ENCODE measurements at places on chromosomes 4 and X.

DNA sequence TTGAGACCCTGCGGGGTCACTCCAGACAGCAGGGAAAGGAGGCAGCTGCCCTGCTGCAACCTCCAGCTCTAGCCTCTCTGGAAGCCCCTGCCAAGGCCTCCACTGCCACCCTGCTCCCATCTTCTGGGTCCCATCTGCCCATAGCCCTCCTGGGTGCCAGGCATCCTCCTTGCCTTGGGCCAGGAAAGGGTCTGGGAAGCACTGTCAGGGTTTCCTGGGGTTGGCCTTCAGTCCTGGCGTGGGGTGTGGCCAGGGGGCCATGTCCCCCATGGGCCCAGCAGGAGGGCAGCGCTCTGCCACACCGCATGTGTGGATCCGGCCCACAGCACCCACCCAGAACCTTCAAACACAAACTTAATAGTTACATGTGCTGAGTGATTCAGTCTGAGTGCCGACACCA lies 3.4 kb upstream of the CPLX1 start:
- DNase-seq: no peak

DNA sequence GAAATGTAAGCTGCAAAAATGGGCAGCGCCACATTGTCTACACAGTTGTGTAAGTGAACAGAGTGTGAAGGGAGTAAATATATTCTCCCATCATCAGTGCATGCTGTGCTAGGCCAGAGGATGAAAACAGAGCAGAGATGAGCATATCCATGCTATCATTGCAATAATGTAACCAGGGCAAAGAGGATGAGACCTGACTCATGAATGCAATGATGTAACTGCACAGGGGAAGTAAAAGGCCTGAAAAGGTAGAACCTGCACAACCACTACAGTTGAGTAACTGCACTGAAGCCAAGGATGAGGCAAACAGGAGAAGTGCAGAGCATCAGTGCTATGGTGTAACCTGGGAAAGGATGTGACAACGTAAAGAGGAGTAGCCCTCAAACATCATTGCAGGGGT lies 220.4 kb upstream of the FAM47C start:
- DNase-seq: no peak

DNA sequence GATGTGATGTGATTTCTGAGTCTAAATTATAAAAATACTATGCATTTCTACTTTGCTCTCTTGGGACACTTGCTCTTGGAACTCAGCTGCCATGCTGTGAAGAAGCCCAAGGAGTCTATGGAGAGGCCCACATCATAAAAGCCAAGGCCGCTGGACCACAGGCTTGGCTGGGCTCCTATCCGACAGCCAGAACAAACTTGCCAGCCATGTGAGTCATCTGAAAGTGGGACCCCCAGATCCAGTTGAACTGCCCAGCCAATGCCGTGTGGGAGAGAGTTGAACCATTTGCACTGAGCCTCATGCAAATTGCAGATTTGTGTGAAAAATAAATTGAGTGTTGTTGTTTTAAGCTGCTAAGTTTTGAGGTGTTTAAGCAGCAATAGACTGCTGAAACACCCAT lies 60.2 kb downstream of the TMEM154 start:
- DNase-seq: no peak

DNA sequence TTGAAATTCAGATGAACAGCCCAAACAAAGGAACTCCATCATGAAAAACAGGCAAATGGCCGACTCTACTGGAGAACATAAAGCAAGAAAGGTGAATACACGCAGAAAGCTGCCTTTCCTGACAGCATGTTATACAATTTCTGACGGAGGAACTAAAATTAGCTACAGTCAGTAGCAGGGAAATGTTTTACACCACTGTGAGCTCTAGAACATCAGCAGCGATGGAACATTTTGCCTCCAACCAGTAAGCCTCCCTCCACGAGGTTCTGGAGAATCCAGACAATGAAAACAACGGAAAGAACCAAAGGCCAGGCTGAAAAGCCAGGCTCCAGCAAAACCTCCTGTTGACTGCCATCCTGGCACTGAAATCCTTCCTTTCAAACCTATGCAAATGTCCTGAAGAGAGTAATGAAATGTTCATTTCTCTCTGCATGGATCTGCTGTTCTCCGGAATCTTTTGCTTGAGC lies 78.9 kb downstream of the IRF2 start:
- no peak for DNase-seq

GRCh38 chr4:111605111-111605510 lies 540.1 kb upstream of the FAM241A start:
- no peak for DNase-seq

DNA sequence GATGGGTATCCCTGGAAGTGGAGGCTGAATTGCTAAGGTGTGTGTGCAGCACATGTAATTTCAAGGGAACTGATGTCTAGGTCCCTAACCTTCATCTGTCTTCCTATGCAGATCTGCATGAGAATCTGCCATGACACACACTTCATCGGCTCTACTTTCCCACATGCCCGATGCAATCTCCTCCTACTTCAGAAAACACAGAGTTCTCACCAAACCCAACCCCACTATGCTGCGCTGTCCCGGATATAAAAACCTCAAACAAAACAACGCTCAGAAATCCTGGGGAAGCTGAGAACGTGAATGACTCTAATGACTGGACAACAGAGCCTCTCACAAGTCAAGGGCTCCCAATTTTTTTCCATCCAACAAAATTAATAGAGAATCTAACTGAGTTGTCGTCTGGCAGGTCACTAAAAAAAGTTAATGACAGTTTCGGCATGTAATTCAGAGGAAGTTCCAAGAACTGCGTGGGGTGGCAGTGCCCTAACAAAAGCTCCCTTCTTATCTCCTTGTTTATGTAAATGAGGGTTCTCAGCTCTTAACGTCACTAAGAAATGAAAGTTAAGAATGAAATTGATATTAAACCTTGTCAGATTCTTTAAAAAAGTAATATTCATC lies 39.0 kb downstream of the STX18 start:
- DNase-seq: peak; percentile 20

GRCh38 chr4:6055436-6055835 lies 37.2 kb upstream of the C4orf50 start:
- no peak for DNase-seq

- no peak for DNase-seq
These were observed 91.7 kb upstream of the PAQR3 start for GRCh38 chr4:79030973-79031372.

- no peak for DNase-seq
These were observed 5.2 kb downstream of the PKD2 start for GRCh38 chr4:88012647-88013046.

- no peak for DNase-seq
These were observed 608.1 kb downstream of the MID1IP1 start for GRCh38 chrX:39409246-39409917.

DNA sequence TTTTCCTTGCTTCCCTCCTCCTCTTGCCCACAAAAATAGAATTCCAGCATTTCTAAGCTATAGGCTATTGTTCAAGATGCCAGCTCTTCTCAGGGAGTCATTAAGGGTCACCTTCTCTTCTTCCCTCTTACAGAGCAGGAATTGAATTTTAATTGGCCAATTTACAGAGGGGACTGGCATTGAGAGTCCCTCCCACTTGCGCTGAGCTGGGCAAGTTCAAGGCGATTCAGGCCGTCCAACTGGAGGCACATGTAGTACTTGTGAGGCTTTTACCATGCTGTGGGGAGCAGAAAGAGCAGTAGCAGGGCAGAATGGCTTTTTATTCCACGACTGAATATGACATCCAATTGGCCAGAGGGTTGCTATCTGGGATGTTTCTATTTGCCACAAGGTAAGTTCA lies 181.9 kb downstream of the SOWAHB start:
- DNase-seq: no peak

- no peak for DNase-seq
These were observed 29.4 kb upstream of the GABRA3 start for GRCh38 chrX:152480269-152481212.

- no peak for DNase-seq
These were observed 32.7 kb downstream of the MECP2 start for GRCh38 chrX:154064637-154065435.

DNA sequence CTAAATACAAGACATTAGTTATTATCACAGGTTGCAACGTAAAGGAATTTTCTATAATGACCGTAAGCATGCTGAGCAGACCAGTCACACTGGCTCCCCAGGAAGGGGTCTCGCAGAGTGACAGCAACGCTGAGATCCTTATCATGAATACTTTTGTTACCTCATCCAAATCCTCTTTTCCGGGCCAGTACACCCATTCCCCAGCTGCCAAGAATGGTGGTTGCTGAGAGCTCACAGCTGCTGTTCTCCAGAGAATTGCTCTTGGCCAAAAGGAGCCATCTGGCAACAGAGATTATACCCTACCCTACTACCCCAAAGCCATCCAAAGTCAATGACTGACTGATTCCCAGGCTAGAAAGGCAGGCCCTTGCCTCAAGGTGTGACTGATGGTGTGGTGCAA lies 91.6 kb downstream of the FUNDC1 start:
- no peak for DNase-seq

- no peak for DNase-seq
These were observed 515.5 kb downstream of the STPG2 start for GRCh38 chr4:97627750-97628149.

- DNase-seq: no peak
These were observed 6.8 kb downstream of the MECP2 start for GRCh38 chrX:154090731-154091130.

GRCh38 chr4:1402021-1402515 lies 4.2 kb downstream of the NKX1-1 start:
- DNase-seq: no peak

DNA sequence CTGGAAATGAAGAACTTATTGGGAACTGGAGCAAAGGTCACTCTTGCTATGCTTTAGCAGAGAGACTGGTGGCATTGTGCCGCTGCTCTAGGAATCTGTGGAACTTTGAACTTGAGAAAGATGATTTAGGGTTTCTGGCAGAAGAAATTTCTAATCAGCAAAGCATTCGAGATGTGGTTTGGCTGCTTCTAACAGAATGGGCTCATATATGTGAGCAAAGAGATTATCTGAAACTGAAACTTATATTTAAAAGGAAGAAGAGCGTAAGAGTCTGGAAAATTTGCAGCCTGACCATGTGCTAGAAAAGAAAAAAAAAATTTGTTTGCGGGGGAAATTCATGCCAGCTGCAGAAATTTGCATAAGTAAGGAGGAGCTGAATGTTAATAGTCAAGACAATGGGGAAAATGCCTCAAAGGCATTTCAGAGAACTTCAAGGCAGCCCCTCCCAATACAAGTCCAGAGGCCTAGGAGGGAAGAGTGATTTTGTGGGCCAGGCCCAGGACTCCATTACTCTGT lies 35.9 kb upstream of the PAPSS1 start:
- DNase-seq: no peak

DNA sequence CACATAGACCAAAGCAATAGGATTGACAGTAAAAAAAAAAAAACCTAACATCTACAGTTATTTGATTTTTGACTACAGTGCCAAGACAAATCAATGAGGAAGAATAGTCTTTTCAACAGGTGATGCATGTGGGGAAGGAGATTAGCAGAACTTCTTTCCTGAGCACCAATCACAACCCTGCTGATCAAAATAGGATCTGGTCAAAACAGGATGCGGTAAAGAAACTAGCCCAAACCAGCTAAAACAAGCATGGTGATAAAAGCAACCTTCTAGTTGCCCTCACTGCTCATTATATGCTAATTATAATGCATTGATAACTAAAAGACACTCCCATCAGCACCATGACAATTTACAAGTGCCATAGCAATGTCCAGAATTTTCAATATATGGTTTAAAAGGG lies 667.5 kb downstream of the GRXCR1 start:
- no peak for DNase-seq

DNA sequence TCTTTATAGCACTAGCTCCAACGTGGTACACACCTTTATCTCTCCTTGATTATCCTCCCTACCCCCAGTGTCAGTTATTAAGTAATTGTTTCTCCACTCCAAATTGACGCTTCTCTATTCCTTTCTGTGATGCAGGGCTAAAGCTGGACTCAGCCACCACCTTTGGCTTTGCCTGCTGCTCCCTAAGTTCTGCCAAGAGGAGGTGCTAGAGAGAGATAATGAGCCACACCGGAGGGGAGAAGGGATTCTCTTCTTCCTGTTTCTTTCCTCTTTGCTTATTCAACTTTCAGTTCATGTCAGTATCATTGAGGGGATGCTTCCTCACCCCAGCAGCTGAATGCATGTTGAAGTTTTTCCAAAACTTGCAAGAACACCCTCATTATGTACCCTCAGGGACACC lies 176.5 kb downstream of the GBA3 start:
- no peak for DNase-seq

- no peak for DNase-seq
These were observed 31.5 kb downstream of the WWC2 start for GRCh38 chr4:183130328-183131155.

GRCh38 chr4:17112292-17112659 lies 213.8 kb upstream of the LDB2 start:
- DNase-seq: no peak

Measured in CD4-positive, alpha-beta T cell treated with Interleukin-6 at 100 ng/mL for 8 hours (primary cell).